ENCODE measurements at places on chromosomes 16 and 17. TPM values are rescaled to one million over a fixed set of nuclear protein-coding genes. Genes with fewer than 3 reads are reported as not detected.

GRCh38 chr17:36829676-36830075 lies 107.6 kb upstream of the LHX1 start:
- DNase-seq = no peak

DNA sequence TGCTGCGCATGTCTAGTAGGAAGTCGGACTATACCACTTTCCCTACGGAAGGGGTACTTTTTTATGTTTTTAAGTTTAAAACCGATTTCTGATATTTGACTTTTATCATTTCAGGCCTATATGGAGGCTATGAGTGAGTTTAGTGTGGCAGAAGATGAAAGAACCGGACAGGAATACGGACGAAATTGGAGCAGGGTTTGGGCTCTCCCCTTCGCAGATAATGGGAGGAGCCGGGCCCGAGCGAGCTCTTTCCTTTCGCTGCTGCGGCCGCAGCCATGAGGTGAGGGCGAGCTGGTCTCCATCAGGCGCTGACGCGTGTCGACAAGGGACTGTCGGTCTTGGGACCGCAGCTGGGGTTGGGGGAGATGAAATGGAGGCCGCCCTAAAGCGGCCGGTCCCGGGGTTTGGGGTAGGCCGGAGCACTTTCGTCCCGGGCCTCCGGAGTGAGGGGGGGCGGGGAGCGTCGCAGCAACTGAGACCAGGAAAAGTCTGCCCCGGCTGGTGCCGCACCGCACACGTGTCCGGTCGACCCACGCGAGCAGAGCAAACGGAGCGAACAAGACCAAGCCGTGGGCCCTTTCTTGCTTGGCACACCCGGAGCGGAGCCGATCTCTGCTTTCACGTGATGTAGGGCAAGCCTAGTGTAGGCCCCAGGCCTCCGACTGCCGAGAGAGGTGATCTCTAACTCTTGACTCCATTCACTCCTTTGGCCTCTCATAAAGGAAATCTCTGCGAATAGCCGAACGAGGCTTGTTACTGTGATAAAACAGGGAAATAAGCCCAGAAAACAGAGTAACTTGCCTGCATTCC lies at the start of gene RPL19:
Gene RPL19, plus strand, starts transcription at position 214 of the 810 bp plus-strand sequence. Its CDS starts 62 bp downstream, at position 276.
- peak; percentile 94 for DNase-seq

- peak; percentile 81 for DNase-seq
These were observed 15.1 kb upstream of the RASD1 start for GRCh38 chr17:17511293-17511741.

DNA sequence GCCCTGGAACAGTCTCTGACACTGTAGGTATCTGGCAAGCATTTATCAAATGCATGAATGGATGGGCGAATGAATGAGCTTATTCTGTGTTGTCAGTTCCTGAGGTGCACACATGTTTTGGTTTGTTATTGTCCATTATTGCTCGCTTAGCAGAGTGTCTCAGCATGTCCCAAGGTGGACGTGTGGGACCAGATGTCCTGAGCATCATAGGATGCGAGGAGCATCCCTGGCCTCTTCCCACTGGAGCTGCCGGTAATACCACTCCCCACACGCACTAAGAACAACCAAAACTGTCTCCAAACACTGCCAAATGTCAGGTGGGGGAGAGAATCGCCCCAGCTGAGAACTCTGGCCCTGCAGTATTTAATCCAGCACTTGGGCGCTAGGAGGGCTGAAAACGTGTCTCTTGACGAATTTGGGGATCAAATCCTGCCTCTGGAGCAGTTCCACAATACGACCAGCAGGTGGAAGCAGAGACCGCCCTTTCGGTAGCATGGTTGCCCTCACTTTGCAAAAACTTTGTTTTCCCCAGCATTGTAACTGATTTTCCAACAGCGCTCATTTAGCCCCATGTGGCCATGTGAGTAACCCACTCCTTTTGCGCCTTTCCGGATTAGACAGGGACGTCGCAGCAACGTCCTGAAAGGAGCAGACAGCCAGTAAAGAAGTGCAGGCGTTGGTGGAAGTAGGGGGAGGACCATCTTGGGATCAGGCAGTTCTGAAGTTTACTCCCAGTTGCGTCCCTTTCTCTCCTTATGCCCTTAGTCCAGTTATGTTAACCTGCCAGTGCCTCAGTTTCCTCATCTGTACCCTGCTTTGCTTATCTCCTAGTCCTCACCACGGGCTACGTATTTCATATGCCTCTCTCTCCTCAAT lies 22.7 kb downstream of the TMEM114 start:
- DNase-seq = peak; percentile 88

DNA sequence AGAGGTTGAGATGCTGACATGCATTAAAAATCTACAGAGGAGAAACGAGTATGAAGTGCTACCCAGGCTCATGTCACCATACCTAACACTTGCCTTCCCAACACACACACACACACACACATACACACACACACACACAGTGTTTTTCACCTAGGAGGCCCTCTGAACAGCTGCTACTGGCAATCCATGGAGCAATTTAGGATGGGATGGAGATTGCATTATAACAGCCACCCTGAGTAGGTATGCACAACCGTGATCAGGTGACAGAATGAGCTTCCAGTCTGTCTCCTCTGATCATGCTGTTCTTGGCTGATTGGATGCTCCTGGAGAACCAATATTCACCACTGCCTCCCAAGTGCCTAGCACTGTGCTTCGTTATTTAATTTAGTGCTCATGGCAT lies 528.5 kb upstream of the CDH5 start:
- DNase-seq = no peak

GRCh38 chr17:50672831-50673551 lies 34.7 kb downstream of the ANKRD40 start:
- DNase-seq = peak; percentile 55

GRCh38 chr17:43628089-43628650 lies 33.6 kb downstream of the MEOX1 start:
- peak; percentile 87 for DNase-seq

GRCh38 chr17:79990051-79990592 lies 45.5 kb downstream of the TBC1D16 start:
- no peak for DNase-seq

GRCh38 chr16:89697161-89697615 lies 4.3 kb downstream of the SPATA2L start:
- DNase-seq = peak; percentile 82

GRCh38 chr17:19306160-19307111 lies 56.1 kb downstream of the B9D1 start:
- DNase-seq = peak; percentile 49

- DNase-seq = peak; percentile 38
These were observed 49.3 kb upstream of the CACNG4 start for GRCh38 chr17:66915204-66915611.

DNA sequence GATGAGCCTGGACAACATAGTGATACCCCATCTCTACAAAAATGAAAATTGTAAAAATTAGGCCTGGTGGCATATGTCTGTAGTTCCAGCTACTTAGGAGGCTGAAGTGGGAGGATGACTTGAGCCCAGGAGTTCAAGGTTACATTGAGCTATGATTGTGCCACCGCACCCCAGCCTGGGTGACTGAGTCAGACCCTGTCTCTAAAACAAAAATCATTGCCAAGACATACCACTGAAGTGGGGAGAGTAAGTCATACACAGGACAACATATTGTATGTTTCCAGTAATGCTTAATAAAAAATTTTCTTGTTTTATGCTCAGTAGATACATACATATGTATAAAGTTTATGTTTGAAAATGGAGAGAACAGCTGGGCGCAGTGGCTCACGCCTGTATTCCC lies 39.2 kb downstream of the NDE1 start:
- DNase-seq = no peak

DNA sequence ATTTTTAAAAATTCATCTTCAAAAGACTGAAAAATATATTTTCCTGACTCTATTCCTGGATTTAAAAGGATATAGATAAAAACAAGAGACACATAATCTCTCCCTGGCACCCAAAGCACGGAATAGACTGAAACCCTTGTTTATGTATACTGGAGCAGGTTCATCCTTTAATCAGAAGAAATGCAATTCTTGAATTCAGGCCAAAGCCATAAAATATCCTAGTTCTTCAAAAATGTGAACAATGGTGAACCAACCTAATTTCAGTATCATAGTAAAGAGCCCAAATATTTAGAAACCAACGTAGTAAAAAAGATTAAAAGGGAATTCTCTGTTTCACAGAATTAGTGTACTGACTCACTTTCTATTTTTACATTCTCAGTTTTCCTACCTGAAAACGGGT lies 188.5 kb upstream of the C17orf78 start:
- no peak for DNase-seq

DNA sequence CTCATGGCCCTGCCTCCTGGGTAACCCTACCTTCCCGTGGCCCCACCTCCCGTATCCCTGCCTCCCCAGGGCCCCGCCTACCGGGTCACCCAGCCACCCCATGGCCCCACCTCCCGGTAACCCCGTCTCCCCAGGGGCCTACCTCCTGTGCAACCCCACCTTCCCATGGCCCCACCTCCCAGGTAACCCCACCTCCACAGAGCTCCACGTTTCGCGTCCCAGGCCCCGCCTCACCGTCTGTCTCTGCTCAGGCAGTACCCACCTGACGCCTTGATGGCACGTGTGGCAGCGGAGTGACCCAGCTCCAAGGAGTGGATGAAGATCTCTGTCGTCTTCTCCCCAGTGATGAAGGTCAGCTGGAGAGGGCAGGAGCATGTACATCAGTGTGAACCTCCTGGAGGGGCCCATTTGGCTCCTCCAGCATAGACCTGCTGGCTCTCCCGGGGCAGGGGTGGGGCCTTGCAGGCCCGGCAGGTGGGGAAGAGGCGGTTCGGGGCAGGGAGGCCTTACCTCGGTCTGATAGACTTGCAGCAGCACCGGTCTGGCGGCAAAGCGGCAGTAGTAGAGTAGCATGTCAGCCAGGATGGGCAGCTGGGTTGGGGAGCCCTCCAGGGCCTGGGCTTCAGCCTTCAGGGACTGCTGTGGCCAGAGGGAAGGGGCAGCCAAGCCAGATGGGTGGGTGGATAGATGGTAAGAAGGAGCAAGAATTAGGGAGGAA lies 18.7 kb upstream of the PIK3R6 start:
- DNase-seq = no peak

Gene CCL4L2
- not detected for total RNA-seq

Gene OR1A1
- total RNA-seq = not detected

Gene PLXDC1
- 16.0 TPM for total RNA-seq

Gene DGKE
- total RNA-seq = 9.8 TPM

Gene ITGAD
- total RNA-seq = not detected
